ENCODE measurements at places on chromosomes 3 and 15. TPM values are rescaled to one million over a fixed set of nuclear protein-coding genes. Genes with fewer than 3 reads are reported as not detected.

MRPL47 gene
- total RNA-seq, result 44.4 TPM

ATP2C1 gene
- 33.4 TPM for total RNA-seq

GOLGA8R gene
- total RNA-seq, result 0.26 TPM

EIF3J gene
- total RNA-seq, result 87.3 TPM

XIRP1 gene
- total RNA-seq, result 0.17 TPM

ACTR8 gene
- total RNA-seq, result 17.4 TPM

NR1I2 gene
- total RNA-seq, result not detected

LTK gene
- total RNA-seq, result not detected

RGMA gene
- total RNA-seq, result 0.56 TPM

OIP5 gene
- 13.0 TPM for total RNA-seq

CDHR4 gene
- total RNA-seq, result 0.22 TPM

CLDN16 gene
- total RNA-seq, result not detected

RAD51 gene
- 18.4 TPM for total RNA-seq

ABHD17C gene
- total RNA-seq, result 30.4 TPM

CFAP92 gene
- total RNA-seq, result not detected

SPINK8 gene
- total RNA-seq, result not detected

ARPP21 gene
- total RNA-seq, result 0.32 TPM

SH2D7 gene
- total RNA-seq, result not detected

FGF12 gene
- total RNA-seq, result 0.81 TPM

PLD1 gene
- total RNA-seq, result 15.2 TPM

SLC6A1 gene
- not detected for total RNA-seq

HHLA2 gene
- not detected for total RNA-seq

HYAL1 gene
- 1.00 TPM for total RNA-seq

PLAAT1 gene
- total RNA-seq, result 0.17 TPM

TMCO5A gene
- not detected for total RNA-seq

CNTN4 gene
- not detected for total RNA-seq

KBTBD8 gene
- total RNA-seq, result 0.40 TPM

CD96 gene
- not detected for total RNA-seq

GASK1A gene
- total RNA-seq, result not detected

ZPLD1 gene
- total RNA-seq, result not detected

TM4SF18 gene
- total RNA-seq, result 36.3 TPM

Data from A549 treated with Mapracorat at 1 μM for 4 hours (cell line).